ENCODE measurements at places on chromosomes 7 and 10.
A peak's percentile ranks its signal among the peaks of the same experiment; 100 is the strongest.

DNA sequence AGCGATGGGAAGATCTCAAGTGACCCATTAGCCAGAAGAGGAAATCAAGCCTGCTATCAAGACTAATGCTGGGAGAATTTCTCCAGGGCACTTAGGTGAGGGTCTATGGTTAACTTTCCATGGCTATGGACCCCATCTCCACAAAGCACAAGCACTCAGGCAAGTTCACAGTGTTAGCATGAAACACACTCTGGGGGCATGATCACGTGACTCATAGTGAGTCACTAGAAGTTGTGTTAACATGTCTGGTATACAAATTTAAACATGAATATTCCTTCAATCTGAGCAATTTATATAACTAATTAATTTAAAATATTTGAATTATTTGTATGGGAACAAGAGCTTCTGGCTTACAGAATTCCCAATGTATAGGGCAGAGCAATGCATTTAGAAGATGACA, 131.8 kb downstream of the FAM204A start:
- DNase-seq: peak; percentile 2

GRCh38 chr7:137755427-137755826, 91.3 kb downstream of the DGKI start:
- DNase-seq: no peak

DNA sequence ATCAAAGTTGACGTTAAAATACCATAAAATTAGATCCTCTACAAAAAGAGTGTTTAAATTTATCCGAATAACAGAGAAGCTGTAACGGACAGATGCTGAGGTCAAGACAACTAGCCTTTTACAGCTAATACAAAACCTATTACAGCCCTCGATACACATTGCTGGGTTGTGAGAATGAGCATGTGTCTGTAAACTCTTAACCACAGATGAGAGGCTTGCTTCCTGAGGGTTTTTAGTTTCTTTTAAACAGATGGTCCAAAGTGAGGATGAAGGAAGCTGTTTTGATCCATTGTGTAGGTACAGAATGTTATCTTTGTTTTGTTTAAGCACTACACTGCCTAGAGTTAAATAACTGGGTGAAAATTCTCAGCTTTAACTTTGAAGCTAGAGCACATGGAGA, 578.2 kb downstream of the PARD3 start:
- no peak for DNase-seq

- no peak for DNase-seq
Observed at GRCh38 chr10:260819-261429, 125.7 kb downstream of the ZMYND11 start.

- no peak for DNase-seq
Observed at GRCh38 chr10:117071286-117072050, 66.5 kb upstream of the SHTN1 start.

- DNase-seq: no peak
Observed at GRCh38 chr7:50372923-50373322, 68.4 kb downstream of the IKZF1 start.

DNA sequence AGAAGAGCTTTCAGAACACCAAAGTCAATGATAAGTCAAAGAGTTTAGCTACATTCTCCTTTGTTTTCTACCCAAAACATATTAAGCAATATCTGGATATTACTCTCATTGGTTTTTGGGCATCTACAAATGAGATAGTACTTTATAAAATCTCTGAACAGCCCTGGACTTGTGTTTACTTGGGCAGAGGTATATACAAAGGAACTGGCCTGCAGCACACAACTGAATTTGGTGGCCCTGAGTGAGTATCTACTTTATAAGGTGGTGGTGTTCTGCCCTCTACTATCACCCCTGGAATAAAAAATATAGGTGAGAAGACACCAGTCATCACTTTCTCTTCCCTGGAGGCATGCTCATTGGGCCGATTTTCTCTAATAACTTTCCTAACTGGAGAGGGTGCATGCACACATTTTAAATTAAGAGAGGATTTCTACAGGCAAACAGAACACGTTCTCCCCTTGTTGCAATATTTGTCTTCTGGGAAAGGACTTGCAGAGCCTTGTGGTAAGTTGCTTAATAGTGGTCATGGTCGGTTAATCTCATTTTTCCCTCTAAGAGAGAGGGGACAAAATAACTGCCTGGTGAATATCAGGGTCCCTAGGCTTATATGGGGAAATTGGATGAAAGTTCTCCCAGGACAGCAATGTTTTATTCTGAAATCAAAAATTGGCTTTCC, 41.1 kb downstream of the OTUD1 start:
- DNase-seq: no peak

DNA sequence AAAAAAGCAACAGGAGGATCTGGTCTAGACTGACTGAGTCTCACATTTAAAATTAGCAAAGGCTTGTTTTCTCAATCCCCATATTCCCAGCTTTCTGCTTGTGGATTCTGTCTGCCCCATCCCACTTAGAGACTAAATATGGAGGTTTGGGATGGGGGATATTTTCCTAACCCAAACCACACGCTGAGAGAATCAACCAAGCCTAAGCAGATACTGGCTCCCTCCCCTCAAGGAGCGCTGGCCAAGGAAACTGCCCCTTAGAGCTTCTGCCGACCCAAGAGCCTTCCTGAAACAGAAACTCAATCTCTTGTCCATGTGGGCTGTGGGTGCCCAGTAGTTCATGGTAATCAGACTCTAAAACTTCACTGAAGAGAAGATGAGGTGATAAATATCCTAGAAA, 3.9 kb downstream of the FFAR4 start:
- DNase-seq: no peak

DNA sequence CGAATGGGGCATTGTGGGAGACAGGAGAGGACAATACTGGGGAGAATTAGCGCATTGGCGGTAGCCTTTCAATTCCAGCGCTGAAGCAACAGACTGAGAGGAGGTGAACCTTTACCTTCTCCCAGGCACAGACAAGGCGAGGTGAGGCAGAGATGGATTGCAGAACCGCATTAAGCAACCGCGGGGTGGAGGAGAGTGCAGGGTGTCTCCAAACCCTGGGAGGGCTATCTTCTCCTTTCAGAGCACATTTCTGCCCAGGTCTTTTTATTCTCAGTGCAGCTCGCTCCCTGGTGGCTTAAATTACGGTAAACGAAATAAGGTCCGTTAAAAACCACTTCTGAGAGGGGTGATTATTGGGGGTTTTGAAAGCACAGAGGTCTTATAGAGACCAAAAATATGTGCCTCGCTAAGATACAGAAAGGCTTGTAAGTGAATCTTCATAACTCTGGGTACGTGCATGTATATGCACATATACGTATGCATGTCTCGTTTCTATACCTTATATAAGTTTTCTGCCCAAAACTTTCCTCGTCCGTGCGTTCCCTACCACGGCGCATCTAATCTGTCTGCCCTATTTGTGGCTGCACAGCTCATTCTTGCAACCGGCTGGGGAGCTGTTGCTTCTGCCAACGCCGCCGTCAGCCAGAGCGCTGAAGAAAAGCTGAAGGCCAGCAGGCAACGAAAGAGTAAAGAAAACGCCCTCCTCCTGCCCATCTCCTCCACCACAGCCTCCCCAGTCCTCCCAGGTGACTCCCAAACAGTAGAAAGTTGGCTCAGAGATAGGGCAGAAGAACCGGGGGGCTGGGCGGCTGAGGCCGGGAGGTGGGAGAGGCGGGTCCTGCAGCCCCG, 895 bp upstream of the ZNF804B start:
- peak; percentile 2 for DNase-seq

DNA sequence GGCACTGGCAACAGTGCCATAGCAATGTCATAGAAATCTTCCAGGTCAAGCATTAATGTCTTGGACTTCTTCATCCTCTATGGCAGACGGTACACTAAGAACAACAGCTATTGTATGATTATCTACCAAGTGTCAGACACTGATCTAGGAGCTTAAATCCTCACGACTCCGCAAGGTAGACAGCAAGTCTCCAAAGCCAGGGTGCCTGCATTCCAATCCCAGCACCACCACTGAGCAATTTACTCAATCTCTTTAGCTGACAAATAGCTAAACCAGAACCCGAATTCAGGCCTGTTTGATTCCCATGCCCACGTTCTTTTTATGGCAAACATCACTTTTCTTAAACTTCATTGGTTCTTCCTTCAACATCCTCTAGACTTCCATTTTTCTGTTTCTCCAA, 31.8 kb downstream of the DNMBP start:
- DNase-seq: no peak

- peak; percentile 71 for DNase-seq
Observed at GRCh38 chr7:102273749-102274712, 12.6 kb upstream of the SH2B2 start.

GRCh38 chr7:98125759-98126158, 19.1 kb downstream of the LMTK2 start:
- no peak for DNase-seq

DNA sequence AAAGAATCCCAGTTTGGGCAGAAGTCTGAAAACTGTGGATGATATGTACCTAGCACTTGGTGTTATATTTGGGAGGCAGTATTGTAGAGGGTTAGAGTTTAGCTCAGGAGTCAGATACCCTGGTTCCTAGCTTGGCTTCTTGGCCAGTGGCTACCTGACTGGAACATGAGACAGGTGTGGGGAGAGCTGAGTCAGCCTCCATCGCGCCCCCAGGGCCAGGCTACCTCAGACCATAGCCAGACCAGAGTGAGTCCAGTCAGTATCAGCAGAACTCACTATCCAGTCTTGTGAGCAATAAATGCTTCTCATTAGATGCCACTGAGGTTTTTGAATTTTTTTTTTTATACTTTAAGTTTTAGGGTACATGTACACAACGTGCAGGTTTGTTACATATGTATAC, 26.0 kb downstream of the CYP3A5 start:
- DNase-seq: no peak

DNA sequence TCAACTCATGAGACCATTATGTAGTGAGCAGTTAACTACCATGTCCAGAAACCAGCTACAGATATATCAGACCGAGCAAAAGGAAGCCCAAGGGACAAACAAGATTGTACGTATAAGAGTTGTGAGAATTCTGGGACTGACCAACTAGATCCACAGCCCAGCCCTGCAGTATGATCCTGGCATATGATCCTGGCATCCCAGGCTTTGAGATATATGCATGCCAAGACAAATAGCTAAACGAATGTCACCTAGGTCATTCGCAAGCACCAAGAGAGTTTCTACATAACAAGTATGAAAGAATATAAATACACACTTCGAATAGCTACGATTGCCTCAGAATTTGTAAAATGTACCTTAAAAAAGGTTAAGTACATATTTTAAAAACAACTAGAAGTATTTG, 56.4 kb upstream of the PMPCB start:
- no peak for DNase-seq

GRCh38 chr7:30842542-30843451, 68.9 kb upstream of the AQP1 start:
- DNase-seq: no peak

- no peak for DNase-seq
Observed at GRCh38 chr7:44072364-44073231, 7.2 kb upstream of the PGAM2 start.

DNA sequence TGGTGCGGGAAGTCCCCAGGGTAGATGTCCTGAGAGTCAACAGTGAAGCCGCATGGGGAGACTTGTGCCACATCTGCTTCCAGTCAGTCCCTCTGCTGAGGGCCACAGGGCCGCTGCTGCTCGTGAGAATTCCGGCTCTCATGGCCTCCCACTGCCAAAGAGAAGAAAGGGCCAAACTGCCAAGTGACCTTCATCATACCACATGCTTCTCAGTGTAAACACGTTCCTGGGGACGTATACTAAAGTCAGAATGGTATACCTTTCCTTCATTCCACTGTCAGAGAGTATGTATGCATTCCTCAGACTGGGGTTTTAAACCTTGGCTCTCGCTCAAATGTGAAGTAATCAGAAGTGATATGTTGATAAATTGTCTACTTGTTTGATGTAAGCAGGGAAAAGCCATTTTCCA, 52.8 kb upstream of the SEC61G start:
- DNase-seq: peak; percentile 69

DNA sequence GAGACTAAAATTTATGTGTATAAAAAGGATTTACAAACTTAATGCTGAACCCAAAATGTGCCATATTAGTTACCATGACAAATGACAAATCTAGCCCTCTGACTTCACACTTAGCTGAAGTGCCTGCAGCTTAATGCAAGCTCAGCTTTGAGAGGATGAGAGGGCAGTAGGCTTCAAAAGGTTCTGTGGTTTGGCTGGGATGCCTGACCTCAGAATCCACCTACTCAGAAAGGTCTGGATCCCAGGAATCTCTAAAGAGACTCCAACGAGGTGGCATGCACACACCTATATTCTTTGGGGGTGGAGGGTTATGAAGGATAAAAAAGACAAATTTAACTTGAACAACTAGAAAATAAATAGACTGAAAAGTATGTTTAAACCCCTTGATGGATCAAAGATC, 213.4 kb downstream of the TAX1BP1 start:
- DNase-seq: no peak

GRCh38 chr7:80316811-80317210, 182.2 kb downstream of the GNAI1 start:
- DNase-seq: no peak

DNA sequence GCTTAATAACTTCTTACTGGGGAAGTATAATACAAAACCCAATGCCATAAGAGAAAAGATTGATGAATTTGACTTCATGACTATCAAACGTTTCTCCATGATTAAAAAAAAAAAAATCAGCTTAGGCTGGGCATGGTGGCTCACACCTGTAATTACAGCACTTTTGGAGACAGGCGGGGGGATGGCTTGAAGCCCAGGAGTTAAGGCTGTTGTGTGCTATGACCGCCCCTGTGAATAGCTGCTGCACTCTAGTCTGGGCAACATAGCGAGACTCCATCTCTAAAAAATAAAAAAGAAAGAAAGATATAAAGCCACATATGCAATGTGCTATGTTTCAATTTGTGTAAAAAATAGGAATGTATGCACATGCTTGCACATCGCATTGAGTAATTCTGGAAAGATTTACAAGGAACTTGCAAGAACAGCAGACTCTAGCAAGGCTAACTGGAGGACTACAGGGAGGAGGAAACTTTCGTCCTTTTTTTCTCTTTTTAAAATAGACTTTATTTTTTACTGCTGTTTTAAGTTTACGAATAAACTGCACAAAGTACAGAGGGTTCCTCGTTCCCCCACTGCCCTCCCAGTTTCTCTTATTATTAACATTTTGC, 10.3 kb upstream of the RARRES2 start:
- DNase-seq: no peak

DNA sequence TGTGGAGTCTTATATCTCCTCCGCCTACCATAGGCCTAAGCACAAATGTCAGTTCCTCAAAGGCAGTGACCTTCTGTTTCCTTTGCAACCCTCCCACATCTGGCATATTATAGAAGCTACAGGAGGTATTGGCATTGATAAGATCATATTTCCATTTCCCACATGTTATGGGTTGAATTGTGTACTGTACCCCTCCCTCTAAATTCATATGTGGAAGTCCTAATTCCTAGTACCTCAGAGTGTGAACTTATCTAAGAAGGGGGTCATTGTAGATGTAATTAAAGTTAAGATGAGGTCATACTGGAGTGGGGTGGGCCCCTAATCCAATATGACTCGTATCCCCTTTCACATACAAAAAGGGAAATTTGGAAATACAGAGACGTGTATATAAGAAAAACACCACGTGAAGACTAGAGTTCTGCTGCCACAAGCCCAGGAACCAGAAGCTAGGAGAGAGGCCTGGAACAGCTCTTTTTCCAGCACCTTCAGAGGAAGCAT, 6.1 kb upstream of the LAMB4 start:
- no peak for DNase-seq

All from retinal pigment epithelial cell (primary cell).